ENCODE measurements at places on chromosomes 5 and 9. TPM values are rescaled to one million over a fixed set of nuclear protein-coding genes. Genes with fewer than 3 reads are reported as not detected.

DNA sequence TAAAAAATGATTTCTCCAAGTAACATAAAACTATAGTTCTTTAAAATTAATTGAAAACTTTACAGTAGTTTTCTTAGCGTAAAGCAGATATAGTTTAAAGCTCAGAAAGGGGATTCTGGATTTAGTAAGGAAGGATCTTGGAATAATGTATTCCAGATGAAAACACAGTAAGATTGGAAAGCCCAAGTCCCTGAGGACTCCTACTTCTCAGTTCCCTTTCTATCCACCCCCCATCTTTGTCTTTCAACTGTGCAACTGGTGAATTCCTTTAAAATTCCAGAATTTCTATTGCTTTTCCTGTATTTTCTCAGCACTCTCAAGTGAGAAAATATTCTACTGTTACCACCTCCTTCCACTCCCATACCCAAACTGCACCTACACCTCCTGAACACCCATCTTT, 184.5 kb upstream of the FBN2 start:
- no peak for DNase-seq

GRCh38 chr9:97954550-97954989, 16.6 kb upstream of the HEMGN start:
- peak; percentile 66 for DNase-seq

- DNase-seq = peak; percentile 80
Measured at GRCh38 chr9:91424403-91425176, 958 bp upstream of the NFIL3 start.

DNA sequence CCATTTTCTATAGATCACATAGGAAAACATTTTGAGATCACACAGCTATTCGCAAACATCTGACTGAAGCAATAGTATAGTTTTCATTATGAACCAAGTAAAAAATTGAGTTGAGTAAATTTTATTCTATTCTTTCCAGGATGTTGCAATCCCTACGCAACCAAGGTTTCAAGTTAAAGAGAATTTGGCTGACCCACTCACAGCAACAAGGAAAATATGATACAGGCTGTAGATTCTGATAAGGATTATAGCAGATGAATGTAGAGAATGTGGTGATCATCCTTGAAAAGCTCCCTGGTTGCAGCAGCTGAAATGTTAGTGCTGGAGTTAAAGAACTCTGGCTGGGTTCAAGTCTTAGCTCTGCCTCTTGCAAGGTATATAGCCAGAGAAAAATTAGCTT, 4.7 kb downstream of the ABCA1 start:
- DNase-seq = no peak

DNA sequence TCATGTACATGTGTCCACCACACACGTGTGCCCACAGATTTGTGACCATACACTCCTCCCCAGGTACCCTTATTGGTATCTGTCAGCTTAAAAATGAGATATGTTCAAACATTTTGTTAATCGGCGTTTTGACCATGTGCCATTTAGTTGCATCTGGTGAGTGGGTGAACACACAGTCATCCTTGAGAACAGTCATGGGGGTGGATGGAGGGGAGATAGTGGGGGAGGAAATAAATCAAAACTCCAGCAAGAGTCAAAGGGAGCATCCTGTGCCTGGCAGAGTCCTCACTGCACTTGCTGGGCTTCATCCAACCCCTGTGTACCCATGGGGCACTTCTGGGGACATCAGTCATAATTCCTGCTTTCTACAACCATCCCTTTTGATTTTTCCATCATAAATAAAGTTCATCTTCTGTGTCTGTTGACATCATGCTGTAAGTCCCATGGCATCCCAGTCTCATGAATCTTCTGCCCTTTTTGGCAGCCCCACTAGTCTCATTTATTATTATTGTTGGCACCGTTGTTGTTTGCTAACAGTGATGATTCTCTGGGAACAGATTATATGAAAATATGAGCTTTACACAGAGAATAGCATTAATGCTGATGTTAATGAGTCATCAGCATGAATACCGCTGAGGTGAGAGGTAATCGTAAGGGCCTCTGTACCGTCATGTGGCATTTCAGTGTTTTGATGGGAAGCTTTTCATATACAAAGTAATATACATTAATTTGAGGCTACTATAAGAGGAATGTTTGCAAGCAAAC, 24.4 kb upstream of the CLK4 start:
- DNase-seq = no peak

- DNase-seq = no peak
Measured at GRCh38 chr9:27073841-27074728, 34.9 kb upstream of the TEK start.

DNA sequence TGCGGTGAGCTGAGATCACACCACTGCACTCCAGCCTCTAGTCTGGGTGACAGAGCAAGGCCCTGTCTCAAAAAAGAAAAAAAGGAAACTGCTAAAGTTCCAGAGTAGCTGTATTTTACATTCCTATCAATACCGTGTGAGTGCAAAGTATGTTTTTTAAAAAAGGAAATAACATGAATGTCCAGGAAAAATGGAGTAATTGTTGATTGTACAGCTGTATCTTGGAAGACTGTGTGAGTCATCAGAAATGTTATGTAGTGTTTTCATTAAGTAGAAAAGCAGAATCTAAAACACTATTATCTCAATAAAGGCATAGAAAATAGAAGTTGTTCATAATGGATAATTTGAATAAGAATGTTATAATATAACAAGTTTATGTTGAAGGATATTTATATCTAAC, 53.9 kb downstream of the ZCCHC7 start:
- DNase-seq = no peak

DNA sequence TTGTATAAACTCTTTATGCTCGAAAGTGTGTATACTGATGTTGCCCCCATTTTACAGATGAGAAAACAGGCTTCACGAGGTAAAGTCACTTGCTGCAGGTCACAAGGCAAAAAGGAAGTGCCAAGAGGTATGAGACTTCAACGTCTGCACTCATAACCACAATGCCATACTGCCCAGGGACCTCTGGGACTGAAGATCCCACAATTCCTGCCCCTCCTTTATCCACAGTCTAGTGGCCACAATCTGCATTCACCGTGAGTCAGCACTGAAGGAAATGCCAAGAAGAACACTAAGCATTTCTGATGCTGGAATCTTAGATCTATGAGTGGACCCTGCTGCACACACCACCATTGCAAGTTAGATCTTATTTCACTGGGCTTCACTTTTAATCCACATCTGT, 37.3 kb downstream of the MED27 start:
- DNase-seq = no peak

Gene LOX
- not detected for total RNA-seq

Data from activated CD4-positive, alpha-beta memory T cell treated with anti-CD3 and anti-CD28 coated beads for 36 hours (primary cell).